ENCODE measurements at places on chromosomes 12 and 14.

DNA sequence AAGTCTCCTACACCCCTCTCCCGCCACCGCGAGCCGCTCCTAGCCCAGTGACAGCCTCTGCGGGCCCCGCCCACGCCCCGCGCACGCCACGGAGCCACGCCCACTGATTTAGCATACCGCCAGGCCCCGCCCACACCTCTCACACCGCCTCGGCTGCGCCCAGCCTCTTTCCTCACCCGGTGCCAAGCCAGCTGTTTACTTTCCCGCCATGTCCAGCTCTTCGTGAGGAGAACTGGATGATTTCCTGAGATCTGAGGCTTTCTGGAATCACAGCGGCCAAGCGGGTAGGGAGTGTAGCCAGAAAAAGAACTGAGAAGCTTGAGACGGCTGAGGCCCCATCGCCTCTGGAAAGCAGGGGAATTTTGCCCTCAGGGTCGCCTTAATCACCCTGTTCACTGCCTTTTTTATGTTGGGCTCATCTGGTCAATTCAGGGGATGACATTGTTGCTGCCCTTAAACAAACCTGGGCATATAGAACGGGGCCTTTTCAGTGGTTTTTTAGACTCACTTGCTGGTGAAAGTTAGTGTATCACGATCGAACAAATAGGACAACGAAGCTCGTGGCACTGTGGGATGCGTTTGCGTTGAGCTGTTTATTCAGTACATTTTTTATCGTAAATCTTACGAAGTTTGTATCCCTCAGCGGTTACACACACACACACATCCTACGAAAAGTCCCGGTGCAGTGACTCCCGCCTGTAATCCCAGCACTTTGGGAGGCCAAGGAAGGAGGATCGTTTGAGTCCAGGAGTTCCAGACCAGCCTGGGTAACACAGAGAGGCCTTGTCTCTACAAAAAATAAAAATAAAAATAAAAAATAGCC, at the start of gene RNF212B:
RNF212B (plus strand) TSS at position 165 of the 823 bp plus-strand sequence. CDS start 2,410 bp downstream, outside the sequence.
- DNase-seq: no peak

GRCh38 chr14:89524990-89525667, 108.1 kb upstream of the FOXN3 start:
- no peak for DNase-seq

DNA sequence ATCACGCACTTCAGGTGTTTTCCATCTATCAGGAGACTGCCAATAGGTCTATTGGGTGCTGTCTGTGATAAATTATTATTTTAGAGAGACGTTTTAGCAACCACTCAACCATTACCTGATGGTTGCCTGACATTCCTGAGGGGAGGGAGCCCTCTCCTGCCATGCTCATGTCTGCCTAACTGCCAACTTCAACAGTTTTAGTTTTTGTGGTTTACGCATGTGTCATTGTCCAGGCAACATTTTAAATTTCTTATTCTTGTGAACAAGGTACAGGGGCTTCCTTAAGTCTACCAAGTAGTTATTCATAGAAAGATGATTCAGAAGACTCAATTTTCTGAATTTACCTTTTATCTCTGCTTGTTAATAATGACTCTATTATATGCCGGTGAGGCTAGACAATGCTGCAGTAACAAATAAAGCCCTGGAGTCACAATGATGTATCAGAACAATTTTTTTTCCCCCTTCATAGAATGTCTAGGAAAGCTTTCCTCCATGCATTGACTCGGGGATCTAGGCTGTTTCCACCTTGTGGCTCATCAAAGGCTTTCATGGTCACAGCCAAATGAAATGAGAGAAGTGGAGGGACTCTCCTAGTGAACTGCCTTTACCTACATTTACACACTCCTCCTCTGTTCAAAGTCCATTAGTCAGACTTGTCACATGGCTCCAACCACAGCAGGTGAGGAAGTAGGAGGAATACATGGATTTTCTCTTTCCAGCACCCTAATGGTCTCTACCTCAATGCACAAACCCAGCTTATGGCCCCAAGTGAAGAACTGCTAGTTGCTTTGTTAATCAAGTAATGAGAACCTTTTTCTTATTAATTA, 225.8 kb downstream of the CRADD start:
- no peak for DNase-seq

GRCh38 chr12:50517421-50518048, 12.8 kb downstream of the DIP2B start:
- DNase-seq: no peak

DNA sequence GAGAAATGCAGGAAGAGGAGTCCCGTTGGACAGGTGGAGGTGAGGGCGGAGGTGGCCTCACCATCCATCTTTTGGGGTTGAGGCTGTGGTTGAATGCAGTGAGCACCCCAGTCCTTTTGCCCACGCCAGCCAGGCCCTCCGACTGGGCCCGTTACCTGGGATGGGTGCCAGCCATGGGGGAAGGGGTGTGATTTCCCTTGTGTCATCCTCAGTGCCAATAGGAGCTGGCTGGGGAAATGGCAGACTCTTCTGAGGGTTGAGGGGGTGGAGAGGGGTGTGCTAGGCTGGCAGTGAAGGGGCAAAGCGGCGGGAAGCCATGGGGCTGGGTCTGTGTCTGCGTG, 9.6 kb downstream of the KCNH3 start:
- no peak for DNase-seq

GRCh38 chr14:87286826-87287225, 706.2 kb downstream of the GALC start:
- no peak for DNase-seq
